Kidney capillary endothelial cell (primary cell): ENCODE measurements at places on chromosomes 1 and 21.
A peak's percentile ranks its signal among the peaks of the same experiment; 100 is the strongest.

GRCh38 chr21:45392573-45392971, 12.4 kb upstream of the COL18A1 start:
- DNase-seq = no peak

GRCh38 chr1:109918671-109919070, 8.0 kb downstream of the CSF1 start:
- no peak for DNase-seq

DNA sequence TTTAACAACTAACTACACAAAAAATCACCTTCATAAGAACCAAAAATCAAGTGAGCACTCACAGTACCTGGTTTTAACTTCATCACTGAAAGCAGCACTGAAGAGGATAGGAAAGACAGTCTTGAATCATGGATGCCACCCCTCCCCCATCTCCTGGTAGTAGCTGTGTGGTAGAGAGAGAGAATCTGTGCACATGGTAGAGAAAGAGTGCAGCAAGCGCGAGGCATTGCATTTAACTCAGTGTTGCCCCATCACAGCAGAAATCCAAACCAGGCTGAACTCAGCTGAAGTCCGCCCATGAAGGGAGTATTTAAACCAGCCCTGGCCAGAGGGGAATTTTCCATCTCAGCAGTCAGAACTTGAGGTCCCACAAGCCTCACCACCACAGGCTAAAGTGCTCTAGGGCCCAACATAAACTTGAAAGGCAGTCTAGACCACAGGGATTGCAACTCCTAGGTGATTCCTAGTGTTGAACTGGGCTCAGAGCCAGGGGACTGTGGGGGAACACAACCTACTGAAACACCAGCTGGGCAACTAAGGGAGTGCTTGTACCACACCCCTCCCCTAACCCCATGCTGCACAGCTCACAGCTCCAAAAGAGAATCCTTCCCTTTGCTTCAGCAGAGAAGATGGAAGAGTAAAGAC, 38.4 kb downstream of the VAV3 start:
- DNase-seq = no peak

DNA sequence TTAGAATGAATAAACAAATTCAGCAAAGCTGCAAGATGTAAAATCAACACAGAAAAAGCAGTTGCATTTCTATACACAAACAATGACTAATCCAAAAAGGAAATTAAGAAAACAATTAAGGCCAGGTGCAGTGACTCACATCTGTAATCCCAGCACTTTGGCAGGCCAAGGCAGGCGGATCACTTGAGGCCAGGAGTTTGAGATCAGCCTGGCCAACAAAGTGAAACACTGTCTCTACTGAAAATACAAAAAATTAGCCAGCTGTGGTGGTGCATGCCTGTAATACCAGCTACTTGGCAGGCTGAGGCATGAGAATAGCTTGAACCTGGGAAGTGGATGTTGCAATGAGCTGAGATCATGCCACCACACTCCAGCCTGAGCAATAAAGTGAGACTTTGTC, 22.3 kb downstream of the THEM4 start:
- peak; percentile 60 for DNase-seq

DNA sequence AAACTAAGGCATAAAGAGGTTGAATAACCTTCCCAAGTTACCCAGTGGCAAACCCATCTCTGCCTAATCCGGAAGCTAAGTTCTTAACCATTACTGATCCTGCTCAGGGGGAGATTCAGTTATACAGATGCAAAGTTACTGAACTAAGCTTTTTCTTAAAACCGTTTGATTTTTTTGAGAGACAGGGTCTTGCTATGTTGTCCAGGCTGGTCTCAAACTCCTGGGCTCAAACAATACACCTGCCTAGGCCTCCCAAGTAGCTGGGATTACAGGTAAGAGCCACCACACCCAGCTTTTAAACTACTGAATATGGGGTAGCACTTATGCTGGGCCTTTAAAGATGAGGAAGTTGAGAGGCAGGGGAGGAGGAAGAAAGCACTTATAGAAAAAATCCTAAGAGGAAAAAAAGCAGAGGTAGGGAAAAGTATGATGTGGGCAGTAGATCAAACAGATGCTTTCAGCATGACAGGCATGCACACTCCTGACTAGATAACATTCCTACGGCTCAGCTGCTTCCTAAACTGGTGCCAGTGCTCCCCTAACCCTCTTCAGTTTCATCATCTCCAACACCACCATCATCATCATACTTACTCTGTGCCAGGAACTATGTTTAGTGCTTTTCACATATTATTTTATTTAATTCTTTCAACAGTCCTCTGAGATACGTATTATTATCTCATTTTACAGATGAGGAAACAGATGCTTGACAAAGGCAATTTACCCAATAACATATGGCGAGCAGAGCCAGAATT, 5.8 kb downstream of the PAFAH2 start:
- no peak for DNase-seq

- no peak for DNase-seq
These were observed at the start of gene LRRC52 for GRCh38 chr1:165543532-165544438. LRRC52 (plus strand) TSS chr1:165544000; CDS start chr1:165544297, 297 bp downstream.

DNA sequence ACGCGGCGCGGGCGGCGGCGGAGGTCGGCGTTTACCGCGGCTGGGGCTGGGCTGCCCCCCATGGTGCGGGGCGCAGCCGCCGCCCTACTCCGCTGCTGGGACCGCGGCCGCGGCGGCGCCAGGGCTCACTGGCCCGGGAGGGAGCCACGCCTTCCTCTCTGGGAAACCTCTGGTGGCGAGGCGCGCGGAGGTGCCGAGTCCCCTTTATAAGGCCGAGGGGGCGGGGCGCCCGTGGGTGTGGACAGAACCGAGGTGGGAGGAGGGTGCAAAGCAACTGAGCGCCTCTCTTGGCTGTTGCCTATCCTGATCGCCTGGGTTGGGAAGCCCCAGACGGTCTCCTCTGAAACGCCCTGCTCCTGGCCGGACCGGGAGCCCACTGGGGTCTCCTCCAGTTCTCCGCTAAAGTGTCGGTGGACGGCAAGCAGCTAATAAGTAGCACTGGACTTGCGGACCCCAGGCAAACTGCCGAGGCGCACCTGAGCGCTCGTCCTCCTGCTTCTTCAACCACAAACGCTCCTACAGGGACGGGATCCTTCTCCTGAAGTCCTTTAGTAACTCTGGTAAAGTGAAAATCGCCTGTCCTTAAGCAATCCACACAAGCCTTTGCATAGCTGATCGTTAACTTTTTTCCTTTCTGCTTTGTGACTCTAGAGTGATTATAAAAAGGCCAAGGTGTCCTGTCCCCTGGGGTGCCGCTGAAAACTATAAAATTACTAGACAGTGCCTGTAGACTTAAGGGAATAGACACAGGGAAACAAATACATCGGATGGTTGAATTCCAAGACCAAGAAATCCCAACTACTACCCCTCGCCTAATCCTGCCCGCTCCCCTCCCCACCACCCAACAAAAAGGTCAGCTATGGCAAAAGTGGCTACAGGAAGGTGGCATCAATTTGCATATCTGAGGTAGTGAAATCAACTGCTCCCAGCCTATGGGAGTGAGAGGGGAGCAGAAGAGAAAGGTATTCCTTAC, at the start of gene PTGER3:
TSS of gene PTGER3 (minus strand) at position 182 of the 973 bp plus-strand sequence. CDS start 239 bp downstream, outside the sequence.
- DNase-seq = no peak
